ENCODE measurements at places on chromosomes 3 and 15.

DNA sequence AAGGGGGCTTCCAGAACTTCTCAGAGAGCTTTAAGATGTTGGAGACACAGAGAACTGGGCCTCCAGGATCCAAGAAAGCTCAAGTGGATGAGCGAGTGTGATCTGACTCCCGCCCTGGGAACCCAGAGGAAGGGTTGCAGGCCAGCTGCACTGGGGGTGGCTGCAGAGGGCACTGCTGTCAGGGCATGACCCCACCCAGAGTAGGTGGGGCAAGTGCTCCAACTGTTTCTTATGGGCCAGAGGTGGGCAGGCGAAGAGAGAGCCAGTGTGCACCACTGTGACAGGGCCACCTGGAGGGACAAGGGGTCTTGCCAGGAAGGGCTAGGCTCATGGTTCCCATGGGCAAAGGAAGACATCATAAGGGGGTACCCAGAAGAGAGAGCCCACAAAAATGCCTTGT, 48.8 kb downstream of the EXOG start:
- DNase-seq, result no peak

DNA sequence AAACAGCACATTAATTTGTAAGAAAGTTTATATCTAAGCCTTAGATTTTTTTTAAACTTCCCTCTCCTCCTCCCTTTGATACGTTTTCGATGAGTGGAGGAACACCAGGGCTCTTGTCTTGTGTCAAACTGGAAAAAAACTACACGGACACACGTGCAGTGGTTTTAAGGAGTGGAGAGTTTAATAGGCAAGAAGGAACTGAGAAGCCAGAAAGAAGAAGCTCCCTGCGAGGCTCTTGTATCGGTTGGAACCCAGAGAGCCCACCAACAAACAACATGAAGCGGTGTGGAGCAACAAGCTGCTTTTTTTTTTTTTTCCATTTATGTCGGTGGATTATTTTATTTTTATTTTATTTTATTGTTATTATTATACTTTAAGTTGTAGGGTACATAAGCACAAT, 18.6 kb downstream of the NDUFB4 start:
- no peak for DNase-seq

GRCh38 chr15:94403331-94403730, 172.0 kb downstream of the MCTP2 start:
- no peak for DNase-seq

DNA sequence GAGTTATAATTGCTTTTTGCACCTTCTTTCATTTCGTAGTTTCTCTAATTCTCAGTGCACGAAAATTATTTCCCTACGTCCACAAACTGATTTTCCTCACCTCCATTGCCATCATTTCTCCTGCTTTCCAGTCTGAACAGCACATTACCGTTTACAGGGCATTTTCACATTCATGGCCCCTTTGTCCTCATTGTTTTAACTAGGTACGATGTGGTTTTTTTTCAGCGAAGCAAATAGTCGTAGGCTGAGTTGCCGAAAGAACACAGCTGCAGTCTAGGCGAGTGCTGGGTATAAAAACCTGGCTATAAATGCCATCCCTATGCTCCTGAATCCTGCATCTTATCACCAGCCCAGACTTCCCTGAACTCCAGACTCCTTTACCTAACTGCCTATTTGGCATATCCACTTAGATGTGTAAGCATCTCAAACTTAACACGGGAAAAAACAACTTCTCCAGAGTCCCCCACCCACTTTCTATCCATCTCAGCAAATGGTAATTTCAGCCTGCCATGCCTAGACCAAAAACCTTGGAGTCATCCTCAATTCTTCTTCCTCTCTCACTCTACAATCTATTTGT, 691 bp upstream of the FSIP1 start:
- DNase-seq, result no peak

DNA sequence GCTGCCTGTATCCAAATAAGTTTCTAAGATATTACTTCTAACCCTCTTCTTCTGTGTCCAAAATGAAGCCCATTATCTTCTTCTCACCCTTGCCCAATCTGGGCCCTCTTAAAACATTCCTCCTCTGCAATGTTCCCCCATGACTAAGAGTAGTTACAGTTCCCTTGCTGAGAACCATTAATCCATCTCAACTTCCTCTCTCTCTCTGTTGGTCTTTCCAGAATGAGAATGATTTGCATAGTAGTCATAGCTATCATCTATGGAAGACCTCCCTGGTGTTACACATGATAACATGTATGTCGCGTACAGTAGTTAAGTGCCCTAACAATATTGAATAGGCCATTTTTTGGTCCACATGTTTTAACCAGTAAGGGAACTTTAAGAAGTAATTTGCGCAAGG, 177.9 kb downstream of the ANXA2 start:
- peak; percentile 47 for DNase-seq

- DNase-seq, result no peak
Observed at GRCh38 chr3:12695112-12695511, 31.2 kb upstream of the RAF1 start.

GRCh38 chr3:178415384-178415783, 120.9 kb upstream of the KCNMB2 start:
- no peak for DNase-seq

Data from kidney tubule cell (primary cell).